Karpas-422 (cell line): ENCODE measurements at places on chromosomes 7 and 10.
A peak's percentile ranks its signal among the peaks of the same experiment; 100 is the strongest.

- H3K4me3 ChIP-seq, result no peak overlapping the region
- no peak for DNase-seq
- H3K4me1 ChIP-seq, result peaks cover 3% of the 10 kb centered on the region; the same call in 1 of the 2 replicates
- H3K36me3 ChIP-seq, result no peaks in the 10 kb centered on the region
These were observed 9.8 kb downstream of the SRGN start for GRCh38 chr10:69097729-69098128.

GRCh38 chr7:94089806-94090205 lies 85.7 kb upstream of the BET1 start:
- no peak overlapping the region for H3K27ac ChIP-seq
- no peaks in the 10 kb centered on the region; the same call in 1 of the 2 replicates for H3K27me3 ChIP-seq
- DNase-seq, result no peak
- H3K36me3 ChIP-seq, result no peaks in the 10 kb centered on the region

DNA sequence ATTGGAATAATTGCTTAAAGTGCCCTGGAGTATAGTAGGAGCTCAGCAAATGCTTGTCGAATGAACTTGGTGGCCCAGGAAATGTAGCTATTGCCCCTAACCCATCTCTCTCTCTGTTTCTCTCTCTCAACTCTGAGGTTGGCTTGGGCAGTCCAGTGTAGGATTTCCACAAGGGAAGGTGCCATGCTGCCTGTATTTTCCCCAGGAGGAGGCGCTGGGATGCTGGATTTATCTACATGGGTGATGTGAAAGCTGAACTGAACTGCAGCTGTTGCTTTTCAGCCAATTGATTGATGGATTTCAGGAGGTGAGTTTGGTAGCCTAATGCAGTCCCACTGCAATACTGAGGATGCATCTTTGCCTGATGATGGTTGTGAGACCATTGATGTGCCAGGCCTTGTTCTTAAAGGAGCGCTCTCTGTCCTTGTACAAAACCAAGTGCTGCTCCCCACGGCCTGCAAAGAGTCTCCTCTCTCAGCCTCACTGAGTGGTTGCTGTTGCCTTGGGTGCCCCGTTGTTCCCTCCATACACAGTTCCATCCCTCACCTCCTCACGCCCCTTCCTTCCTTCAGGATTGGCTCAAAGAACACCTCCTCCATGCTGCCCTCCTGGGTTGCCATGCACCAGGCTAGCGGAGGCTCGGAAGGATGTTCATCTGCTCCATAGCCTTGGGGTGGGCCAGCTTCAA lies 200.6 kb downstream of the GLRX3 start:
- H3K27ac ChIP-seq, result no peak overlapping the region
- no peak overlapping the region for H3K4me3 ChIP-seq
- H3K36me3 ChIP-seq, result no peaks in the 10 kb centered on the region
- DNase-seq, result peak; percentile 43
- peaks cover 3% of the 10 kb centered on the region; the same call in 1 of the 2 replicates for H3K4me1 ChIP-seq
- H3K27me3 ChIP-seq, result no peaks in the 10 kb centered on the region

GRCh38 chr10:61987951-61988379 lies 86.5 kb downstream of the ARID5B start:
- H3K36me3 ChIP-seq, result no peaks in the 10 kb centered on the region
- no peak overlapping the region for H3K4me3 ChIP-seq
- no peaks in the 10 kb centered on the region for H3K27me3 ChIP-seq
- H3K27ac ChIP-seq, result no peak overlapping the region

DNA sequence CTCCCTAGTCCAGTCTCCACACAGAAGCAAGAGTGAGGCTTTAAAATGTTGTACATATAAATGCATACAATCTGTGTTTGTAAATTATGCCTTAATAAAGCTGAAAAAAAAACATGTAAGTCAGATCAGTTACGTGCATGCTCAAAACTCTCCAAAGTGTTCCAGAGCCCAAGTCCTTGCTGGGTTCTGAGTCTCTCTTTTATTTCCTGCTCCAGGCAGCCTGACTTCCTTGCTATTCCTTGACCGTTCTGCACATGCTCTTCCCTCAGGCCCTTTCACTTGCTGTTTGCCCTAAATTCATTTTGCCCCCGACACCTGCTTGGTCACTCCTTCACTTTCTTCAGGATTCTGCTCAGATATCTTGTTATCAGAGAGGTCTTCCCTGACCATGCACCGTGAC lies 770.1 kb downstream of the PHTF2 start:
- H3K27me3 ChIP-seq, result no peaks in the 10 kb centered on the region

DNA sequence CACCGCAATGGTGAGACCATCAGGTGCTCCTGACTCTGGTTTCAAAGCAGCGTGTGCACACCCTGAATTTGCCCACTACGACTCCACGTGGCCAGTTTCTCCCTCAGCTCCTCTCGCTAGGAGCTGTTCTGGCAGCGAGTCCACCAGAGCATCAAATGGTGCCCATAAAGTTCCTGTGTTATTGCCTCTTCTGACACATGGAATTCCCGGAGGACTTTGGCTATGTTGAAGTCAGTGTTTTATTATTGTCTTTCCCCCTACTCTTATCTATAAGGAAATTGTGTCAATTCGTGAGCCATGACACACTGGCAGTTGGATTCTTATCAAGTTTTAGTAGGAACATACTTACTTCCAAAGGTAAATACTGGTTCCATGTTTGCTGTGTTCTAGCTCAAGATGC lies 53.9 kb upstream of the NPVF start:
- H3K27ac ChIP-seq, result no peak overlapping the region
- no peak overlapping the region for H3K4me3 ChIP-seq
- no peaks in the 10 kb centered on the region for H3K27me3 ChIP-seq
- DNase-seq, result no peak

DNA sequence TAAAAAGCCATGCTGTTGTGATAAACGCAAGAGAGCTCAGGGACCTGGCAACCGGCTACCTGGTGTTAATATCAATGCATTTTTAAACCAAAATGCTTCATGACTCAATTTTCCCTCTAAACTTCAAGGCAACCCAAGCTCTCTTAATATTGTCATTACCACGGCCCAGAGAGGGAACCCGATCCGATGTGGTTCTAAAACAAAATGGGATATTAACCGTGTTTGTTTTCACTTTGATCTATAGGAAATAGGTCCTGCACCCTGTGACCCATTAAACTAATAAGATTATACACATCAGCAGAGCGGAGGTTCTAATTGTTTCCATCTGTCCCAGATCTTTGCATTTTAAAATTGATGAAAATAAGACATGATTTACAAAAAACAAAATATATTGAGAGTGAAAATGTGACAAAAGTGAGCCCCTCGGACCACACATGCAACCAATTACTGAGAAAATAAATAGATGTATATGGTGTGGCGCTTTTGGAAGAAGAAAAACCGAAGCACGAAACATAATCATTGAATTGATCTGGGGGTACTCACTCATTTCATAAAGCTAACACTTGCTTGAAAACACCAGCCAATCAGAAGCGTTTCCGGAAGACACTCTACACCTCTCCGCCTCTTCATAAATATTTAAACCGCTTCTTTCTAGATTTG lies 290.3 kb upstream of the NFE2L3 start:
- peaks cover 34% of the 10 kb centered on the region for H3K4me1 ChIP-seq
- H3K27me3 ChIP-seq, result no peaks in the 10 kb centered on the region
- peak; percentile 71 for DNase-seq
- peak overlapping the region; percentile 78 for H3K27ac ChIP-seq
- H3K36me3 ChIP-seq, result no peaks in the 10 kb centered on the region

- no peaks in the 10 kb centered on the region for H3K36me3 ChIP-seq
- H3K4me3 ChIP-seq, result no peak overlapping the region
- no peak overlapping the region for H3K27ac ChIP-seq
- H3K27me3 ChIP-seq, result no peaks in the 10 kb centered on the region
These were observed 218.3 kb upstream of the AKR1E2 start for GRCh38 chr10:4607681-4608080.

- H3K4me3 ChIP-seq, result no peak overlapping the region
- no peak for DNase-seq
- no peak overlapping the region for H3K27ac ChIP-seq
- peaks cover 9% of the 10 kb centered on the region for H3K4me1 ChIP-seq
These were observed 37.7 kb upstream of the LRGUK start for GRCh38 chr7:134089446-134089845.

- no peak for DNase-seq
- no peaks in the 10 kb centered on the region for H3K4me1 ChIP-seq
- H3K27ac ChIP-seq, result no peak overlapping the region
- no peaks in the 10 kb centered on the region for H3K36me3 ChIP-seq
- no peak overlapping the region for H3K4me3 ChIP-seq
- H3K27me3 ChIP-seq, result no peaks in the 10 kb centered on the region
These were observed 488.0 kb upstream of the STEAP1 start for GRCh38 chr7:89666136-89666835.

- peak; percentile 68 for DNase-seq
- H3K27me3 ChIP-seq, result no peaks in the 10 kb centered on the region
- no peak overlapping the region for H3K27ac ChIP-seq
- H3K4me1 ChIP-seq, result peaks cover 31% of the 10 kb centered on the region
- no peak overlapping the region for H3K4me3 ChIP-seq
These were observed 39.1 kb downstream of the VOPP1 start for GRCh38 chr7:55533050-55533728.

- DNase-seq, result no peak
- H3K27ac ChIP-seq, result no peak overlapping the region
- no peaks in the 10 kb centered on the region for H3K4me1 ChIP-seq
- no peaks in the 10 kb centered on the region for H3K27me3 ChIP-seq
- H3K4me3 ChIP-seq, result no peak overlapping the region
These were observed 106.1 kb upstream of the SLC13A1 start for GRCh38 chr7:123305840-123306375.

DNA sequence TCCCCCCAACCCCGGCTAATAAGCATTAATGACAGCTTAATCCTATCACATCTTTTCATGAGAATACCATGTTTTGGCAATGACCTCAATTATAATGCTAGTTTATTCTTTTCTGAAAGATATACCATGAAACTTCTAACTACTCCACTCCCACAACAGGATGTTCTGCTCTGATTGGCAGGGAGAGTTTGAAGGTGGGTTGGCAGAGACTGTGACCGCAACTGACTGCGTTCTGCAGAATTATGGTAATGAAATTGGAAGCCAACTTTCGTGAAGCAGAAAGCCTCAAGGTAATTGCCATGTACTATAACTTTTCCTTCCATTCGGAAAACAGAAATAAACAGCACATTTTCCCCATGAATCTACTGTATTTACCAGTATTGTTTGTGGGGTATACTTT lies 288.2 kb upstream of the SEMA3D start:
- no peaks in the 10 kb centered on the region for H3K4me1 ChIP-seq
- no peak for DNase-seq
- no peaks in the 10 kb centered on the region for H3K27me3 ChIP-seq
- H3K27ac ChIP-seq, result no peak overlapping the region

GRCh38 chr7:106582365-106582764 lies 78.6 kb downstream of the CCDC71L start:
- H3K4me3 ChIP-seq, result no peak overlapping the region
- peaks cover 17% of the 10 kb centered on the region for H3K4me1 ChIP-seq
- H3K36me3 ChIP-seq, result no peaks in the 10 kb centered on the region
- no peak overlapping the region for H3K27ac ChIP-seq

DNA sequence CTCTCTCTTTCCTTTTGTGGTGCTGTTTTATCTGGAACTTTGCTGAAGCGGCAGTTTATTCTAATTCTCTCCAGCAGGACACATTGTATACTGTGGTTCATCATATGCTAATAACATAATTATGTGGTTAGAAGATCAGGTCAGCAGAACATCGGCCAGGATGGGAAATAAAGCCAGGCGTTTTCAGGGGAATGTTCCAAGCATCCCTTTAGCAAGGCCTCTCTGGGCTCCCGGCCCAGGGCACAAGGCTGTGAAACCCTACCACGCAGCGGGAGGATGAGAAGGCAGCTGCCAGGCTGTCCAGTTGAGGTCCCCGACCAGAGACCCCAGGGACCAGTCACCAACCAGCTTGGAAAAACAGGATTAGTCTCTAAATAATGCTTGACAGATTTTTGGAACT lies 112.2 kb upstream of the GALNT17 start:
- no peaks in the 10 kb centered on the region for H3K36me3 ChIP-seq
- no peak overlapping the region for H3K4me3 ChIP-seq
- H3K27ac ChIP-seq, result no peak overlapping the region
- H3K27me3 ChIP-seq, result no peaks in the 10 kb centered on the region
- no peak for DNase-seq
- H3K4me1 ChIP-seq, result no peaks in the 10 kb centered on the region

DNA sequence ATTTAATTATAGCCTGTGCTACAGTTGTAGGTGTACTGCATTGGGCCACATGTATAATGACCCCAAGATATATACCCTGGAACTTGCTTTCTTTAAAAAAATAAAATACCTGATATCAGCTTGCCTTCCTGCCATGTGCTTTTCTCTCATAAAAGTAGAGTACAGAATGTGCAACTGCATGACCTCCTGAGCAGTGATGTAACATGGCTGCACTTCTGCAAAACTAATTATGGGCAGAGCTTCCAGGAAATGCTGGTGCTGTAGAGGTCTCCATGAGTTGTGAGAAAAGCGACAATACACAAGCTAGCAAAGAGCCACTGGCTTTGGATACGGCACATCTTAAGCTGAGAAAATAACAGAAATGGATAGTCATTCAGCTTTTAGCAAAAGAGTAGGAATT lies 6.5 kb upstream of the ERLIN1 start:
- DNase-seq, result no peak
- H3K36me3 ChIP-seq, result peaks cover 64% of the 10 kb centered on the region
- no peak overlapping the region for H3K27ac ChIP-seq
- no peaks in the 10 kb centered on the region for H3K27me3 ChIP-seq
- peaks cover 15% of the 10 kb centered on the region for H3K4me1 ChIP-seq
- no peak overlapping the region for H3K4me3 ChIP-seq

DNA sequence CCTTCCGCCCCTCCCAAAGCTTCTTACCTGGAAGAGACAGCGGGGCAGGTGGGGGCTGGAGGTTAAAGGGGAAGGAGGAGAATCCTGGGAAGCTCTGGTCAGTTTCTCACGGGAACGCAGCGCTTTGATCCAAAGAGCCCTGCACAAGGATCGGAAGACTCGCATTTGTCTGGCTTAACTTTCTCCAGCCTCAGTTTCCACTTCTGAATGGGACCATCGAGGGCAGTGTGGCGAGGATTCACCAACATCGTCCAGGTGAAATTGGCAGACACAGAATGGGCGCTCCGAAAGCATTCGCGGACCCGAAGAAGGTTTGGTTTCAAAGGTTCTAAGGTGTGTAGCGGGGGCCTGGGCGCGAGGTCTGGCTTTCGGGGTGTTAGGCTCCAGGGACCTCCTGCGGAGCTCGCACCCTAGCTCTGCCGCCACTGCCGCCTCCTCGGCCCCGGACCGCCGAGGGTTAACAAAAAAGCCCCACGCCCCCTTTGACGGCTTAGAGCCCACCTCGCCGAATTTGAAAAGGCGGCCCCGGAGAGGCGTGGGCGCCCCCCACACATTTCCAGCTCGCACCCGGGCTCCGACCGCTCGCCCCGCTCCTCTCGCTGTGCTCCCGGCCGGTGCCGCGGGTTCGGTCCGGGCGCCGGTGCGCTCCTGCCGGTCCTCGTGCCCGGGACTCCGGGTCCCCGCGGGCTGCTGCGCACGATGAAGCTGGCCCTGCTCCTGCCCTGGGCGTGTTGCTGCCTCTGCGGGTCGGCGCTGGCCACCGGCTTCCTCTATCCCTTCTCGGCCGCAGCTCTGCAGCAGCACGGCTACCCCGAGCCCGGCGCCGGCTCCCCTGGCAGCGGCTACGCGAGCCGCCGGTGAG lies at the start of gene COL26A1:
COL26A1 (plus strand) TSS at position 542 of the 862 bp plus-strand sequence; CDS start at position 700, 158 bp downstream.
- no peaks in the 10 kb centered on the region for H3K36me3 ChIP-seq
- DNase-seq, result no peak
- H3K4me1 ChIP-seq, result peaks cover 3% of the 10 kb centered on the region; the same call in 1 of the 2 replicates
- no peaks in the 10 kb centered on the region for H3K27me3 ChIP-seq
- no peak within 1 kb of the TSS for H3K4me3 ChIP-seq

- H3K27ac ChIP-seq, result no peak overlapping the region
- H3K4me1 ChIP-seq, result no peaks in the 10 kb centered on the region
- no peak overlapping the region for H3K4me3 ChIP-seq
- DNase-seq, result no peak
- H3K27me3 ChIP-seq, result no peaks in the 10 kb centered on the region
These were observed 196.4 kb upstream of the POM121L12 start for GRCh38 chr7:52838981-52839411.

GRCh38 chr10:131094527-131095312 lies 216.8 kb downstream of the TCERG1L start:
- H3K27me3 ChIP-seq, result no peaks in the 10 kb centered on the region
- no peak overlapping the region for H3K4me3 ChIP-seq
- H3K36me3 ChIP-seq, result no peaks in the 10 kb centered on the region
